Coronary artery (tissue), 2 donors: ENCODE measurements at places on chromosomes 5 and 9.
A peak's percentile ranks its signal among the peaks of the same experiment; 100 is the strongest.

GRCh38 chr9:115757461-115757860 is 396.1 kb upstream of the PAPPA start:
- no peak for DNase-seq

GRCh38 chr9:114177423-114178064 is 22.2 kb downstream of the COL27A1 start:
- DNase-seq = no peak

GRCh38 chr9:113851873-113852272 is 24.2 kb upstream of the ZNF618 start:
- no peak for DNase-seq

GRCh38 chr9:80061096-80061495 is 489.3 kb downstream of the TLE4 start:
- DNase-seq = no peak

GRCh38 chr9:12425878-12426864 is 267.0 kb upstream of the TYRP1 start:
- no peak for DNase-seq

DNA sequence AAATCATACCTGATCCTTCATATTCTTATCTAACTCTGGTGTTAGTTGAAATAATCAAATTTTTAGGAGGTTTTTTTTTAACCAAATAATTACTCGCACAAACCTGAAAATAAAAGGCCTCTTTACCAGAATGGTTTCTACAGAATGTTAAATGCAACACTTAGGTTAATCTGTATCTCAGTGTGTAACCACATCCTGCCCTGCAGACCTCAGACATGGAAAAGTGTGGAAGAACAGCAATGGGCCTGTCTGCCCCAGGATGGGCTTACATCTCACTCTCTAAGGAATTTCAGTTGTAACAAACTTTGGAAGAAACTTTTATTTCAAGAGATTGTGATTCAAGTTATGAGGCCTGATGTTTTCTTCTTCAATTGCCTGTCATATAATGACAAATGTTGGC is 32.5 kb upstream of the MIER3 start:
- no peak for DNase-seq

GRCh38 chr9:136916330-136917184 is 28.0 kb downstream of the FBXW5 start:
- no peak for DNase-seq

DNA sequence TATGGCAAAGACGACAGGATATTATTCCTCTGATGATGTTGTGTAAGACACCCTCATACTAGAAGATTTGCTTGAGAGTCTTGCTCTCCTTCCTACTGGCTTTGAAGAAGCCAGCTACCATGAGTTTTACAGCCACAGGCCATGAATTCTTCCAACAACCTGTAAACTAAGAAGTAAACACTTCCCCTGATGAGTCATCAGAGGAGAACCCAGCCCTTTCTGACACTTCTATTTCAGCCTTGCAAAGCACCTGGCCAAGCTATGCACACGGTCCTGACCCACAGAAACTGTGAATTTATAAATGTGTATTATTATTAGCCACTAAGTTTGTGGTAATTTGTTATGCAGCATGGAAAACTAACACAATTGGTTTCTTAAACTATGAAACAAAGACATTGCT is 288.8 kb upstream of the ADAMTSL1 start:
- DNase-seq = no peak

DNA sequence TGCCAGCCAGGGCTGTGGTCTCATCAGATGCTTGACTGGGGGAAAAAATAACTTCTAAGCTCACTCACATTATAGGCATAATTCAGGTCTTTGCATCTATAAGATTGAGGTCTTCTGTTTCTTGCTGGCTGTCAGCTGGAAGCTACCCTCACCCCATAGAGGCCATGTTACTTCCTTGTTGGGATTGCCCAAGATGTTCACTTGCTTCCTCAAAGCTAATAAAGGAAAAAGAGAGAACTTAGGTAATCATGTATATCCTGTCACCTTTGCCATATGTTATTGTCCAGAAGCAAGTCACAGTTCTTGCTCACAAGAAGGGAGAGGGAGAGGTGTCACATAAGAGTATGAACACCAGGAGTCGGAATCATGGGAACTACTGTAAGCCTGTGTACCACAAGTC is 38.7 kb upstream of the ANKRD34B start:
- DNase-seq = no peak

DNA sequence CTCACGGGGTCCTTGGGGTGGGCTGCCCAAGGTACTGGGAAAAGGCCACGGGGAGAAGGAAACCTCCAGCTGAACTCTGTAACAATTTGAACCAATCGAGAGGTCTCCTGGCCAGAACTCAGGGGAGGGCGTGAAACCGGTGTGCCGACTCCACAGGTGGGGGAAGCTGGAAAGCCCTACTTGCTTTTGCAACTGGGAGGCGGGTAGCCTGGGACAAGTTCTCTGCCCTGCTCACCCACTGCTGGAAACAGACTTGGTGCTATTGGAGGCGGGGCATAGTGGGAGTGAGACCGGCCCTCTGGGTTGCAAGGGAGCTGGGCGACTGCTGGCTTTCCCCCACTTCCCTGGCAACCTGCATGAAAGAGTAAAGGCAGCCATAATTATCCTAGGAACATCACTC is 73.2 kb upstream of the SLIT3 start:
- no peak for DNase-seq

DNA sequence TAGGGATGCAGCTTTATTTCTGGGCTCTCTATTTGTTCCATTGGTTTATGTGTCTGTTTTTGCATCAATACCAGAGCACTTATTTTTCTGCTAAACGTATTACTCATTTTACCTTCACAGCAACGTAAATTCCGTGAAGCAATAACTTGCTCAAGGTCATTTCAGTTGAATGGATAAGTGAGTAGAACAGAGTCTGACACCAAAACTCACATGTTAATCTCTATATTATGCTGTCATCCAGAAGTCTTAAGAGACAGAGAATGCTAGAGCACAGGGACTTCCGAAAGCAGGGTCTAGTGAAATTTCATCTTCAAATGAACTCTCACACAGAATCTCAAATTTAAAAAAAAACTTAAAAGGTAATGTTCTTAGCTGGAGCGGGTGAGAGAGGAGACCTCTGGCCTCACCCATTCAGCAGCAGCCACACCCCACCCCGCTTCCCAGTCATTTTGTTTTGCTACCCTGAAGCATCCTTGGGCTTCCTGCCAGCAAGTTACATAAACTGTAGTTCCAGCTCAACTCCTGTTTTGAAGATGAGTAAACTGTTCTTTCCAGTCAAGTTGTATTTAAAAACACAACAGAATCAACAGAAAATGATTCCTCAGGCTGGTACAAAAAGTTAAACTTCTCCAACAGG is 69.3 kb downstream of the TRIM36 start:
- no peak for DNase-seq

DNA sequence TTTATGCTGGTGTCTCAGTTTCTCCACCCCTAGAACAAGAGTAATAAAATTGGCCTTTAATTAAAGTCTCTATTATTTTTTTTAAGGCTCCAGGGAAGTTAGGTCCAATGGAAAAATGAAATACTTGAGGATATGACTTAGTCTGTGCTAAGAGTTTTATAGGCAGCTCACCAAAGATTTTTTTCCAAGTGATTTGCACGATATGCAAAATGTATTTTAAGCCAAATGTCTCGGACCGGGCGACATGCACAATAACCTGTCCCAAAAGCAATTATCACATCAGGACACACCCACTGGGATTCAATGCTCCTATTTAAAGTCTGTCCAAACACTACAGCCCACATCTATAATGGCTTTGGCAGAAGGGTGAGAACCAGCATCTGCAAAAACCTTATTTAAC is 136.1 kb upstream of the ANKH start:
- DNase-seq = no peak

DNA sequence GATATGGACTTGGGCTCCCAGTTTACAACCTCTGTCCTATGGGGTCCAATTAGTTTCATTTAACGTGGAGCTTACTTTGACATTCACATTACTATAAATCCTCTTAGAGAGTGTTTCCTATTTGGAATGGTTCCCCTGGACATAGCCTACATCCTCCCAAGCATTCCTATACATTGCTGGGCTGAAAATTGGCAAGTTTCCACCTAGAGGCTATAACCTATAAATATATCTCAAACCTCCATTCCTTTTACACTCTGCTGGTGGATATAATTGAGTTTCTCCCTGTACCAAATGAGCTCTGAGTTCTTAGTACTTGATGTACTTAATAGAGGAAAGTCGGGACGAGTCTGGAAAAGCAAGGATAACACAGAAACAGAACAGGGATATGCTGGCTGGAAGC is 172.8 kb downstream of the ASTN2 start:
- no peak for DNase-seq

- peak; percentile 46 for DNase-seq
These were observed 48.6 kb downstream of the HRH2 start for GRCh38 chr5:175706499-175706898.

DNA sequence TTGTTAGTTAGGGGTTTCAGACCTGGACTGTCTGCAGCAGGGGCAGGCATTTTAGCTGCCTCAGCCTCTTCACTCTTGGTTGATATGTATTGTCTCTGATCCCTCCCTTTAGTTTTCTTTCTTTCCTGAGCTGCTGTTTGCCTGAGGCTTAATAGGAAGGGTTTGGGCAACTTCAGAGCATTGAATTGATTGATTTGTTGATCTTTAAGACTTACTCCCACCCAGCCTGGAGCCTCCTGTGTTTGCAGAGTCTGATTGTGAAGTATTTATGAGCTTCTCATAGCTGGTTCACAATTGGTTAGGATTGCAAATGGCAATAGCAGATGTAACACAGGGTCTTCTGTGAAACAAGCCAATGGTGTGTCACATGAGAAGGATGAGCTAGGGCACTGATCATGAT is 671.8 kb upstream of the SEMA6A start:
- no peak for DNase-seq

DNA sequence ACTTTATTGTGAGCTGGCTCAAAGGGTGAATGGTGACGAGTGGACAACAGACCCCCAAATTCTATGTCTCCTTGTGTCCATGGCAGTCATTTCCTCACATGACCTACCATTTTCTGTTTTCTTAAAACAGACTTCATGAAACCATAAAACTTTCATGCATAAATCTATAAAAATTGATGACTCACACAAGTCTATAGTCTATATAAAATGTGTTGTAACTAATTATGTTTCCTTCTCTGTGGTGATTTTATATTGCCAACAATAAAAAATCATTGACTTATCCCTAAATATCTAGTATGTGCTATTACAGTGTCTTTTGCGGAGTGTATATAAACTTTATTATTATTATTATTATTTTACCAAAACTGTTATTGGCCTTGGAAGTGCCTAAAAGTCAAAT is 382.4 kb downstream of the MAT2B start:
- DNase-seq = no peak

- DNase-seq = no peak
These were observed 175.6 kb downstream of the MEF2C start for GRCh38 chr5:88707216-88707965.

GRCh38 chr9:72257814-72258213 is 107.2 kb downstream of the ZFAND5 start:
- DNase-seq = no peak

- no peak for DNase-seq
These were observed at the start of gene TNFSF15 for GRCh38 chr9:114805670-114806525. TSS of gene TNFSF15 (minus strand) at chr9:114806039. CDS start at chr9:114806012, 27 bp downstream.

- no peak for DNase-seq
These were observed 42.3 kb downstream of the SH3RF2 start for GRCh38 chr5:145978708-145979107.

DNA sequence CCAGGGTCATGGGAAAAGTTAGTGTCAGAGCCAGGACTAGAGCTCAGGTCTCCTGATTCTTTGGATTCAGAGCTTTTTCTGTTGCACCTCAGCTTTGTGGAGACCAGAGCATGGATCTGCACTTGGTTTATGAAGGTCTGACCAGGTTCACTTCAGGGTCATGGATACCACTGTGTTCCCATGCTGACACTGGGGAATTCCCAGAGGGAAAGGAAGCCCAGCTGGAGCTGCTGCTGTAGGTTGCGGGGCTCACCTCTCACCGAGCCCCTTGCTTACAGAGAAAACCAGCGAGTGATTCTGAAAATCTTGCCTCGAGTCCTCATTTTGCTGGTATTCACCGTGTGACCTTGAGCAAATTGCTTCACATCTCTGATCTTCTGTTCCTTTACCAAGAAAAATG is 83.0 kb downstream of the RGS3 start:
- peak; percentile 49 for DNase-seq

DNA sequence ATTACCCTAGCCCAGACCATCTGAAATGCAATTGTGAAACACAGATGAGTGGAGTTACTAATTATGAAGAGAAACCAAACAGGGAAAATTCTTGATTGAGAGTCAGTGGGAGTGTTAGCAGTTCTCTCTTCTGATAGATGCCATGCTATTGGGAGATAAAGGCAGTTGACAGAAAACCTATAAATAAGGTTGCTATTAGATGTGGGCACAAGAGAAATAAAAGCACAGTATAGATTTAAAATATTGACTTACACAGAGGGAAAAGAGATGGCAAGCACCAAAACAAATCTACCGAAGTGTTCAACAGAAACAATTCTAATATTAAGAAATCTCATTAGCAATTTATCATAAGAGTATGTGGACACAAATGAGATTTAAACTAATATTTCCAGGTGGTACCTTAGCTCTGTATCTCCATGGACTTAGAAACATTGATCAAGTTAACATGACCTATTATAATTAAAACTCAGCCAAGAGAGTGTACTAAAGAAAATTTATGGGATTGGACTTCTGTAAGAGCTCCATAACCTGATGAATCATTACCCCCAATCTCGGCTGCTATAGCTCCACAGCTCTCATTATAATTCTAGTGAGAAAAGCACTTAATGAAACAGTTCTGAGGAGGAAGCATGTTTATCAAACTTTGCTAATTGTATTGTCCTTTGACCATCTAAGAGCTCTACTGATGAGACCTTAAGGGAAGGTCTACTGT is 665.0 kb upstream of the RIOK2 start:
- no peak for DNase-seq

GRCh38 chr5:139695178-139695573 is 47.0 kb downstream of the CXXC5 start:
- no peak for DNase-seq

- no peak for DNase-seq
These were observed 23.2 kb upstream of the RCL1 start for GRCh38 chr9:4769321-4770080.

GRCh38 chr9:131824155-131824594 is 84.3 kb upstream of the RAPGEF1 start:
- DNase-seq = no peak

GRCh38 chr9:21141427-21141882 is at the start of gene IFNW1:
TSS of gene IFNW1 (minus strand) at chr9:21141832. CDS start at chr9:21141570, 262 bp downstream.
- DNase-seq = no peak

- no peak for DNase-seq
These were observed 9.4 kb upstream of the GABRA6 start for GRCh38 chr5:161676103-161676502.

GRCh38 chr5:2173151-2173834 is 290.6 kb upstream of the IRX4 start:
- DNase-seq = no peak

GRCh38 chr5:140806834-140807775 is at the start of gene PCDHA4:
TSS of gene PCDHA4 (plus strand) at chr5:140807068.
- DNase-seq = no peak

DNA sequence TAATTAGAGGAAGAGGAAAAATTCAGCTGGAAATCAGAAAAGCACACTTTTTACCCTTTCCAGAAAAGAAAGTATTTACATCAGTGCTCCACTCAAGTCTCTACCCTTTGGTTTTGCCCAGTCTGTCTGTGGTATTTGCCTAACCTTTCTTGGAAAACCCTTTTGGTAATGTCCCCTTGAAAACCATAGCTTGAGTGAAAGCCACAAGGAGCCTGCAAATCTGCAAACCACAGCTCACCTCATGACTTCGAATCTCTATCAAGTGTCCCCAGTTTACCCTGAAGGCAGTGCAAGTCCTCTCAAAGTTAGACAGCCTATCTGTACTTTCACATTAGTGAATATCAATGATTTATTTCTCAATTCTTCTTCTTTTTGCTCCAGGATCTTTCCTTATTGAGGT is 162.1 kb upstream of the TSLP start:
- no peak for DNase-seq

GRCh38 chr5:60066502-60066901 is 173.0 kb upstream of the PDE4D start:
- DNase-seq = no peak
